HepG2 (cell line): ENCODE measurements at places on chromosomes 7 and 10.

- H3K4me3 ChIP-seq = no peak overlapping the region
- DNase-seq = no peak
- peaks cover 18% of the 10 kb centered on the region for H3K4me1 ChIP-seq
- H3K27ac ChIP-seq = no peak overlapping the region
Observed at GRCh38 chr7:36777855-36778254, 53.6 kb upstream of the AOAH start.

DNA sequence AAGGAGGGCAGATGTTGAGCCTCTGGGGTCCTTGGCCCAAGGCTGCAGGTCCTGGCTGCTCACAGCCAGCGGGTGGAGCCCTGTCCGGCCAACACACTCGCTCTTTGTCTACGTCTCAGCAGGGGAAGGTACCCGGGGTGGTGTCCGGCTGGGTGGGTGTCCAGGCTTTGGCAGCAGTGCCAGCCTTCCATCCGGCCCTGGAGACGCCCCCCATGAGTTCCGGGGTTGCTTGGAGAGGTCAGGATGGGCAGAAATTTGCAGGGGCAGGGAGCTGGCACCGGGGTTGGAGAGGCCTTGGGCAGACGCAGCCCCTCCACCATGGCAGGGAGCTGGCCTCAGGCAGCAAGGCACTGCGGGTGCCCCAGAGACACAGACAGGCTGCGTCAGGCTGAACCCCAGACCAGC is 42.2 kb upstream of the ELN start:
- no peak overlapping the region for H3K27ac ChIP-seq
- no peak overlapping the region for H3K4me3 ChIP-seq
- H3K36me3 ChIP-seq = no peaks in the 10 kb centered on the region
- DNase-seq = no peak
- H3K27me3 ChIP-seq = no peaks in the 10 kb centered on the region

DNA sequence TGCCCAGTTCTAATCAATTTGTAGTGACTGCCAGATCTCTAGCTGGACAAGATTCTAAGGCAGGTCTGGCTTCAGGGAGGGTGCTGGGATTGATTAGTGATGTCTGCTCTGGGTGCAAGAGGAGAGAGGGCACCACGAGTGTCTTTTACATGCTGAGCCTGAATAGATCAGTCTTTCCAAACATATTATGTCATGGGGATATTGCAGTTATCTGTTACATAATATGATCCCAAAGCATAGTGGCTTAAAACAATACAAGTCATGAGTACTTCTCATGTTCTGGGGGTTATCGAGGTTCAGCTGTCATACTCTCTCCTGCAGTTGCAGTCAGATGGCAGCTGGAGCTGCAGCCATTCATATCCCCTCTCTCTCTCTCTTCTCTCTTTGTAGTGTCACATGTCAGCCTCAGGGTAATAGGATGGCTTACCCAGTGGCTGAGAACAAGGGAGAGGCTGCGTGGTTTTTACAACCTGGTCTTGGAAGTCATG is 26.0 kb downstream of the SLC29A3 start:
- DNase-seq = no peak
- no peaks in the 10 kb centered on the region; the same call in 1 of the 2 replicates for H3K36me3 ChIP-seq
- peaks cover 99% of the 10 kb centered on the region for H3K4me1 ChIP-seq
- no peak overlapping the region for H3K27ac ChIP-seq

DNA sequence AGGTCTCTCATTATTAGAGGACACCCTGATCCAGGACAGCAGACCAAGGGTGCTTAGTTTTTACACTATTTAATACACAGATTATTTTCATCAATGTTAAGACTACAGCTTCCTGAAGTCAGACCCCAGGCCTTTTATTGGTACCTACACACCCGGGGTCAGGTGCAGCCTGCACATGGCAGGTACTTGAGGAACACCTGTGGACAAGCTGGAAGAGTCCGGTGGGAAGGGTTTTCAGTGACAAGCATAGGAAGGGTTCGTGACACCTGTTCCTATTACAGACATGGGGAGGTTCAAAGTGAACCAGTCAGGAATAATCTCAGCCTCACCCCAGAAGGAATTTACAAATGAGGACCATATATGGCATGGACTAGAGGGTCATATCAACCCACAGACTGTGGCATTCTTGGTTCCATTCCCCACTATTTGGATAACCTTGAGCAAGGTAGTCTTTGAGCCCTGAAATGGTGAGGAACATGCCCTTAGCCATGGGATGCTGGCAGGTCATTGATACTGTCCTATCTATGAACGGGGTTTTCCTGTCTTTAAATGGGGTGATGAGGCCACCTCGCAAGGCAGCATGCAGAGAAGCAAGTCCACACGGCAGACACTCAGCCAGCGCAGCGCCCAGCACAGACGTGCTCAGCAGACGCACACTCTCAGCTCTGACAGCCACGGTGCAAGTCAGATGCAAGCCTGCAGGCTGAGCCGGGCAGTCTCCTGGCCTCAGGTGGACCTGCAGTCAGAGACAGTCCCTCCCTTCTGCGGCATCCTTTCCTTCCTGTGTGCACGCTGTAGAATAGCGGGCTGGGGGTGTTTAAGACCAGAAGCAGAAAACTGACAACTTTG is 624.9 kb downstream of the PTPRN2 start:
- no peaks in the 10 kb centered on the region for H3K36me3 ChIP-seq
- H3K4me3 ChIP-seq = no peak overlapping the region
- H3K27me3 ChIP-seq = no peaks in the 10 kb centered on the region
- no peak overlapping the region for H3K27ac ChIP-seq
